Inflammatory macrophage treated with lipopolysaccharide for 4 hours (primary cell): ENCODE measurements at places on chromosomes 13 and 19.

GRCh38 chr13:46899801-46900200 lies 2.9 kb upstream of the HTR2A start:
- DNase-seq: no peak

- no peak for DNase-seq
Observed at GRCh38 chr13:29479716-29480492, 115.6 kb downstream of the SLC7A1 start.

DNA sequence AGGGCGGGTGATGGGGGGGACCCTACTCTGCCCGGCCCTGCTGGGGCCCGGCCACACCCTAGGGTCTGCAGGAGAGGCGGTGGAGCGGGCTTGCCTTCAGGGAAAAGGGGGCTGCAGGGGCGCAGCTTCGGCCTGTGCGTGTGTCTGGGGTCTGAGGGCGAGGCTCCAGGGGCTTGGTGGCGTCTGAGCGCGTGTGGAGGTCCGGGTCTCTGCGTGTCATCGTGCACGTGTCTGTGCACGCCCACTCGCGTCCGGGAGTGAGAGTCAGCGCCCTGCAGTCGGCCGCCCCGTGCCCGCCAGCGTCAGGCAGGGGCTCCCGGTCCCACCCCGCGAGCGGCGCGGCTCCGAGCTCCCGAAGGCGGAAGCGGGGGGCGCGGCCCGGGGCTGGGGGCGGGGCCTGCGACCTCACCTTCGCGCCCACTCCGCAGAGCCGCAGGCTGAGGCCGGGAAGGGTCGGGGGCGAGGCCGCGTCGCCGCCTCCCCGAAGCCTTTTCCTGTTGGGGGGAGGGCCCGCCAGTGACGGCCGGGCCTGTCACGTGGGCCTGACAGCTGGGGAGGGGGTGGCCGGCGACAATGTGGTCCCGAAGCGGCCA lies at the start of gene ARHGAP45:
ARHGAP45 (plus strand) TSS at position 420 of the 593 bp plus-strand sequence. CDS start 239 bp downstream, outside the sequence.
- peak; percentile 72 for DNase-seq

DNA sequence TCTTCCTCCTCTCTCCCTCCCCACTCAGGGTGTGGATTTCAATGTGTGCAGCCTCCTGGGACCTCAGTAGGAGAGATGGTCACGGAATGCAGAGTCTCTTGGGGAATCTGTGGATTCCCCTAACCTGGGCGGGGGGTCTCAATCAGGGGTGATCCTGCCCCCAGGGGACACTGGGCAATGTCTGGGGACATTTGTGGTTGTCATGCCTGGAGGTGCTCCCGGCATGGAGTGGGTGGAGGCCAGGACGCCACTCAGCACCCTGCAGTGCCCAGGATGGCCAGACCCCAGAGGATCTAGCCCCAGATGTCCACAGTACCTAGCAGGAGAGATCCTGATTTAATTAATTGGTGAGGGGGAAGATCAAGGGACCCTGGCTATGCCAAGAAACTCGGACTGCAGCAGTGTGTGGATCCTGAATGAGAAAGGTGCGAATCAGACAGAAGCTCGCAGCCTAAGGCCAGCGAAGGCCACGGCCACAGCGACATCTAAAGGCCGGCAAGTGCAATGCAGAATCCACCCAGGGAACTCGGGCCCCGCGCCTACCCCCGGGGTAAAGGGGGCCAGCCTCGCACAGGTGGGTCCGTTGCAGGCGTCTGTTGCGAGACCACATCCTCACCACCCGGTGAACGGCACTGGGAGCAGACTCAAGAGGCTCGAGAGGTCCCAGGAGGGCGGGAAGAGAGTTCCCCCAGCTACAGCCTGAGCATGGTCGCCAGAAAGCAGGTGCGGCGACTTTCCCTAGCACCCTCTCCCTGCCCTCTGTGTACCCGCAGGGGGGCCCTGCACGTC lies 88.8 kb downstream of the GNG7 start:
- no peak for DNase-seq

GRCh38 chr19:10975374-10976130 lies 14.7 kb downstream of the SMARCA4 start:
- no peak for DNase-seq

DNA sequence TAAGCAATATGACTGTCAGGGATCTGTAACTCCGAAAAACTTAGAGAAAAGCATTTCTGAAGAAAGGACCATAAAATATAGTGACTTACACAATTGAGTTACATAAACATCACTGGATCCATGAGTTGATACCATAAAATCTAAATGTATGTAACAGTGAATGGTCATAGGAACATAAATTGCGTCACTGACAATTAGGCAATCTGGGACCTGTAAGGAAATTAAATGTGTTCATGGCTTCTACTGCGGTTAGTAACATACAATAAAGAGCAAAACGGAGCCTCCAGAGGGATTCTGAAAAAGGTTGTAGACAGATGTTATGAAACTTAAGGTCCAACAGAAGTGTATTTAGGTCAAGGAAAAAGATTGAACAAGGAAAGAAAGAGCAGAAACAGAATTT lies 27.1 kb downstream of the POU4F1 start:
- peak; percentile 53 for DNase-seq

GRCh38 chr19:45010306-45010705 lies 9.0 kb downstream of the RELB start:
- DNase-seq: no peak

DNA sequence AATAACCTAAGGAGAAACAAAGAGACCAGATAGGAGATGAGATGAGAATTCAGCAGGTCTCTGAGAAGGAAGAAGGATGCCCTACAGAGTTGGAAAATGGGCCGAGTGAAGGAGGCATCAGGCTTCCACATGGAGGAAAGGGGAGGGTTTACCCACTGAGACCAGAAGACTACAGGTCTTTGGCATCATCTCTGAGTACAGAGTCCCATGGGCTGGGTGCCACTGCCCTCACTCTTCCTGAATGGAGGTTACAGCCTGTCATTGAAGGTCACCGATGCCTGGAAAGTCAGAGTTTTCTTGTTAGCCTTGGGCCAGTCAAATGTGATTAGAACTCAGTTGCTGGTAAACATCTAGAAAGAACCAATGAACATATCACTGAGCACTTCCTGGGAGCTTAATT lies 9.9 kb downstream of the ZNF302 start:
- DNase-seq: no peak

GRCh38 chr13:48901781-48902180 lies 73.9 kb upstream of the FNDC3A start:
- DNase-seq: peak; percentile 98

DNA sequence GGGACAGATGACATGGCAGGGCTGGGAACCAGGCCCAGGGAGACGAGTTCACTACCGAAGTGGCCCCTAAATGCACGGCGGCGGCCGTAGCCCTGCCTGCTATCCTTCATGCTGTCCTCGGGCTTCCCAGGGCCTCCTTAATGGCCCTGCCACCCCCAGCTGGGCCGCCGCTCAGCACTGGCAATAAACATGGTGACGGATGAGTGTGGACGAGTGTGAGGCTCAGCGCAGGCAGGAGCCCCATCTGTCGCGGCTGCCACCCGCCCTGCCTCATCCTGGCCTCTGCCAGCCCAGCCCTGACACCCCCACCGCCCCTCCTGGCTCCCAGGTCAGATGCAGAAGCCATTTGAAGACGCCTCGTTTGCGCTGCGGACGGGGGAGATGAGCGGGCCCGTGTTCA lies 13.6 kb downstream of the PIN1 start:
- DNase-seq: no peak

GRCh38 chr13:37446503-37446902 lies 152.1 kb downstream of the POSTN start:
- DNase-seq: no peak

- no peak for DNase-seq
Observed at GRCh38 chr13:49958321-49958720, 22.2 kb upstream of the SPRYD7 start.

GRCh38 chr13:29281932-29282495 lies 313.5 kb downstream of the SLC7A1 start:
- no peak for DNase-seq

- no peak for DNase-seq
Observed at GRCh38 chr13:40187841-40188591, 478.4 kb downstream of the FOXO1 start.

DNA sequence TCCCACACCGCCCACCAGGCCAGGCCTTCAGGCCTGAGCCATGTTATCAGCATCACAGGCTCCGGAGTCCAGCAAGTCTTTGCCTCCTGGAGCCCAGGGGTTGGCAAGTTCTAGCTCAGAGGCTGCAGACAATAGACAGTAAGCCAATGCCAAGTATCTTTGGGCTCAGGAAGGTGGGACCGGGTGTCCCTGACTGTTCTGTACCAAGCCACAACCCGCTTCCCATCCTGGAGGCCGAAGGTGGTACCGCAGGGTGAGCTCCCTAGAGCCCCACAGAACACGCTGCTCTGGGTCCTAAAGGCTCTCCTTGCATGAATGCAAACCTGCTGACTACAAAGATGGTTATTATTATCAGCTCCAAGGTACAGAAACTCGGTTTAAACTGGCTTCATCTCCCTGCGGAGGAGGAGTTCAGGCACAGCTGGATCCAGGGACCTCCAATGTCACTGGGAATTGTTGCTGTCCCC lies 5.5 kb upstream of the FSTL3 start:
- DNase-seq: no peak

DNA sequence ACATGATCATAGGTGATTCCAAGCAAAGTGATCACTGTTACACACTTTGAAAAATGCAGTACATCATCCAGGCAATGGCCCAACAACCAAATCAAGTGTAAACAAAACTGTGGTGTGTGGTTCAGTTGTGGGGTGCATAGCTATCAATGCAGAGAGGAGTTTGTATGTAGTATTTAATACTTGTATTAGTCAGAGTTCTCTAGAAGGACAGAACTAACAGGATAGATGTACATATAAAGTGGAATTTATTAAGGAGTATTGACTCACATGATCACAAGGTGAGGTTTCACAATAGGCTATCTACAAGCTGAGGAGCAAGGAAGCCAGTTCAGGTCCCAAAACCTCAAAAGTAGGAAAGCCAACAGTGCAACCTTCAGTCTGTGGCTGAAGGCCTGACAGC lies 249.3 kb upstream of the HTR2A start:
- DNase-seq: no peak

DNA sequence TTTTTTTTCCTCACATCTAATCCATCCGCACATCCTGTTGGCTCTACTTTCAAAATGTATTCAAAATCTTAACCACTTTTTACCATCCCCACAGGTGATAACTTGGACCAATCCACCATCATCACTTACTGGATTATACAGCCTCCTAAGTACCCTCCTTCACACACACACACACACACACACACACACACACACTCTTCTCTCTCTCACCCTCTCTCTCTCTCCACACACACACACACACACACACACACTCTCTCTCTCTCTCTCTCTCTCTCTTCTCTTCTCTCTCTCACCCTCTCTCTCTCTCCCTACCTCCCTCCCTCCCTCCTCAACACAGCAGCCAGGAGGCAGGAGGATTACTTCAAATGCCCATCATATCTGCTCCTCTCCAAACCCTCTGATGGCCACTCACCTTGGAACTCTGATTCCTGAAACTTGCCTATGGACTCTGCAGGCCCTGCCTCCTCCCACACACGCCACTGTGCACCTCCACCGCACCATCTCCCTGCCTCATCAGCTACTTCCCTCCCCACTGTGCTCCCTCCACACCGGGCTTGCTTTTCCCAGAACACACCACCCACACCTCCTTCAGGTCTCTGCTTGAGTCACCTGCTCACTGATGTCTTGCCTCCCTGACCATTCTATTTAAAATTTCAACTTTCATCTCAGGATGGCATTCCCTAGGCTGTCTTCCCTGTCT lies 39.7 kb downstream of the RCBTB2 start:
- DNase-seq: no peak

DNA sequence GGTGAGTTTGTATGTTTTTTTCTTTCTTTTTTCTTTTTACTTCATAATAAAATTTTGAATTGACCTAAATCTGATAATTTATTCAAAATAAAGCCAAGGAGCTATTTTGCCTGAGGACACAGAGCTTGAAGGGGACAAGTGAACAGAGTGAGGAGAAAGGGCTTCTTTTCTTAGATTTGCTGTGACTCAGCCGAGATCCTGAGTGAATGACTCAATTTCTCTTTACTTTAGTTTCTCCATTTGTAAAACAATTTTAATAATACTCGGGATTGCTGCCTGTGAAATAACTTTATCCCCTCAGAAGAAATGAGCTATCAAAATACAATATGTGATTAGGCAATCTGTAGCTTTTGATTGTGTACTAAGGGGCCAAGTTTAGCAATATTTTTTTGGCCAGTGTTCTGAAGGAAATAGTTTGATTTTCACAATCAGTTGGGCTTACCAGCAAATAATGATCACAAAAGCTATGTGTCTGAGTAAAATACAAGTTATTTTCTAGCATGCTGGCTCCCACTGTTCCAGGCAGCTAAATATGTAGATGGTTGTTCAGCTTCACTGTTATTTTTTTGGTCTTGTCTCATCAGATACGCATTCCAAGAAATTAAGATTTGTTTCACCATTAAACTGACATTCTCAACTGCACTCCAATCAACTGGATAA lies 437.5 kb downstream of the FGF9 start:
- peak; percentile 25 for DNase-seq

- no peak for DNase-seq
Observed at GRCh38 chr19:47323409-47323808, 8.6 kb upstream of the C5AR2 start.

DNA sequence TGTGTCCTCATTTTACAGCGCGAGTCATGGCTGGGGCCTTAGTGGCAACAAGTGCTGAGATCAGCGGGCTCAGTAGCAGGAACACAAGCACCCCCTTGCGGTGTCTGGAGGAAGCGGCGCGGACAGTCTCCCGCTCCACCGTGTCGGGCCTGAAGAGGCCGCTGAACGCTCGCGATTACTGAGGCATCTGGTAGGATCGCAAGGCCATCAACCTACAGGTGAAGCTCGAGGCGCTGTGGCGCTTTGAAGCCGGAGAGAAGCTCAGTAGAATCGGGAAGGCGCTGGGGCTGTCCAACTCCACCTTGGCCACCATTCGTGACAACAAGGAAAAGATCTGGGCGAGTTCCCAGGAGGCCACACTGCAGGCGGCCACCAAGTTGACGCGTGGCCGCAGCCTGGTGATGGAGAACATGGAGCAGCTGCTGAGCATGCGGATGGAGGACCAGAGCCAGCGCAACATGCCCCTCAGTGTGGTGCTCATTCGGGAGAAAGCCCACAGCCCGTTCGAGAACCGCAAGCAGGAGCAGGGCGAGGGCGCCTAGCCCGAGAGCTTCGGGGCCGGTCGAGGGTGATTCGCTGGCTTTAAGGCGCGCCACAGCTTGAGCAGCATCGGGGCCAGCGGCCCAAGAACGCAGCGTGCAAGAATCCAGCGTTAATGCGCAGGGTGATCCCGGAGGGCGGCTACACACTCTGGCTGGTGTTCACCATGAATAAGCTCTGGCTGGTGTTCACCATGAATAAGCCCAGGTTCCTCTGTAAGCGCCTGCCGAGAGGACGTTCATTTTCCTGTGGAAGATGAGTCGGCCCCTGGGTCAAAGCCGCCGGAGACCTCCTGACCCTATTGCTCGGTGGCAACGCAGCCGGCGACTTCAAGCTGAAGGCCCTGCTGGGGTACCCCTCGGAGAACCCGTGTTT lies 8.3 kb upstream of the MZF1 start:
- peak; percentile 89 for DNase-seq
